ENCODE measurements at places on chromosomes 4 and X. TPM values are rescaled to one million over a fixed set of nuclear protein-coding genes. Genes with fewer than 3 reads are reported as not detected.

UGT2B11 gene
- total RNA-seq = not detected

SLC39A8 gene
- total RNA-seq = 13.7 TPM

HERC5 gene
- total RNA-seq = 11.5 TPM

PRICKLE3 gene
- 10.1 TPM for total RNA-seq

SPIN2B gene
- 21.1 TPM for total RNA-seq

Data from naive thymus-derived CD8-positive, alpha-beta T cell (primary cell).